Activated T-helper 1 cell treated with anti-CD3 and anti-CD28 coated beads, Interleukin-12 subunit alpha, Interleukin-12 subunit beta, Interleukin-2, Interleukin-4 antibody, amounts not matched to agents 30 ng/mL and 10 ng/mL and 1 ng/mL, durations not matched to agents 14 hours and 24 hours and 36 hours (primary cell): ENCODE measurements at places on chromosomes 2 and 18. TPM values are rescaled to one million over a fixed set of nuclear protein-coding genes. Genes with fewer than 3 reads are reported as not detected.

GRCh38 chr2:23924589-23925359, 2.1 kb downstream of the ATAD2B start:
- peaks cover 2% of the 10 kb centered on the region for H3K27me3 ChIP-seq
- H3K4me1 ChIP-seq = peaks cover 40% of the 10 kb centered on the region
- H3K4me3 ChIP-seq = peak overlapping the region; percentile 95
- H3K36me3 ChIP-seq = peaks cover 10% of the 10 kb centered on the region
- DNase-seq = no peak

- H3K4me3 ChIP-seq = peak overlapping the region; percentile 43
- peak overlapping the region; percentile 86 for H3K27ac ChIP-seq
- DNase-seq = no peak
- peaks cover 34% of the 10 kb centered on the region for H3K36me3 ChIP-seq
- H3K4me1 ChIP-seq = peaks cover 73% of the 10 kb centered on the region
These were observed 46.3 kb downstream of the TNFRSF11A start for GRCh38 chr18:62371436-62371835.

DNA sequence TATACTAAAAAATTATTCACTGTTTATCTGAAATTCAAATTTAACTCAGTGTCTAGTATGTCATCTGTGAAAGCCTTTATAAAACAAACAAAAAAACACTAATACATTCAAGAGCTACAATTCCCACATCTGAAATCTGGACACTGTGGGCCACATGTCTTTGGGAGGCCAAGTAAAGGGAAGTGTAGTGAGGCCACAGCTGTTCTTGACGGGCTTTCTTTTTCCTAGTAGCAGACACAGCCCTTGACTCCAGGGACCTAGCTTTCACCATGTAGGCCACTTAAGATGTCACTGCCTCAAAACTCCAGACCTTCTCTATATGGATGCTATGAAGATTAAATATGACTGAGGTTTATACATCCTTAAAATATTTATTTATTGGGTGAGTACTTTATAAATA, 91.1 kb downstream of the RBMS1 start:
- H3K4me1 ChIP-seq = peaks cover 52% of the 10 kb centered on the region
- H3K27me3 ChIP-seq = no peaks in the 10 kb centered on the region
- peaks cover 9% of the 10 kb centered on the region for H3K36me3 ChIP-seq
- H3K27ac ChIP-seq = no peak overlapping the region
- no peak overlapping the region for H3K4me3 ChIP-seq

DNA sequence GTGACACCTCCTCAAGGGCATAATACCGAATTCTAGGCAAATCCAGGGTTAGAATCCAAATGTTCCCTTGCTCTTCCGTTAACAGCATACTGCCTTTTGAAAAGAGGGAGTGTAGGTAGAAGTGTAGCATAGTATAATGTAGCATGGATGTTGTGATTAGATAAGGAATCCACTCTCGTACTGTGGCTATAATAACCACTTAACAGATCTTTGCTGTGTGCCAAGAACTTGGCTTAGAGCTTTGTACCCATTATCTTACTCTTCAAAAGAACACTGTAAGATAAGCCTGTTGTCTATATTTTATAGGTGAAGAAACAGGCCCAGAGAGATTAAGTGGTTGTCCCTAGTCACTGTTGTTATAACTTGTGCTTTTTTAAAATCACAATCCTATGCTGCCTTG, 24.2 kb downstream of the WDR75 start:
- DNase-seq = no peak
- H3K4me1 ChIP-seq = no peaks in the 10 kb centered on the region
- no peak overlapping the region for H3K27ac ChIP-seq

Gene SDC1
- total RNA-seq = 0.26 and 0.27 TPM in 2 replicates

Gene TSHZ1
- 12.7 and 13.5 TPM in 2 replicates for total RNA-seq

- H3K4me3 ChIP-seq = no peak overlapping the region
- H3K36me3 ChIP-seq = no peaks in the 10 kb centered on the region
- H3K4me1 ChIP-seq = no peaks in the 10 kb centered on the region
- no peaks in the 10 kb centered on the region for H3K27me3 ChIP-seq
- H3K27ac ChIP-seq = no peak overlapping the region
- DNase-seq = no peak
These were observed 730.4 kb downstream of the METTL4 start for GRCh38 chr18:1840878-1841277.

Gene MEP1B
- total RNA-seq = 0.20 TPM in 1 of 2 replicates, not detected in the other

Gene FAM237A
- not detected in 2 replicates for total RNA-seq

- H3K4me3 ChIP-seq = no peak overlapping the region
- peaks cover 5% of the 10 kb centered on the region for H3K27me3 ChIP-seq
- no peak overlapping the region for H3K27ac ChIP-seq
- H3K4me1 ChIP-seq = peaks cover 3% of the 10 kb centered on the region
These were observed 34.2 kb downstream of the MRPL35 start for GRCh38 chr2:86233436-86233835.

DNA sequence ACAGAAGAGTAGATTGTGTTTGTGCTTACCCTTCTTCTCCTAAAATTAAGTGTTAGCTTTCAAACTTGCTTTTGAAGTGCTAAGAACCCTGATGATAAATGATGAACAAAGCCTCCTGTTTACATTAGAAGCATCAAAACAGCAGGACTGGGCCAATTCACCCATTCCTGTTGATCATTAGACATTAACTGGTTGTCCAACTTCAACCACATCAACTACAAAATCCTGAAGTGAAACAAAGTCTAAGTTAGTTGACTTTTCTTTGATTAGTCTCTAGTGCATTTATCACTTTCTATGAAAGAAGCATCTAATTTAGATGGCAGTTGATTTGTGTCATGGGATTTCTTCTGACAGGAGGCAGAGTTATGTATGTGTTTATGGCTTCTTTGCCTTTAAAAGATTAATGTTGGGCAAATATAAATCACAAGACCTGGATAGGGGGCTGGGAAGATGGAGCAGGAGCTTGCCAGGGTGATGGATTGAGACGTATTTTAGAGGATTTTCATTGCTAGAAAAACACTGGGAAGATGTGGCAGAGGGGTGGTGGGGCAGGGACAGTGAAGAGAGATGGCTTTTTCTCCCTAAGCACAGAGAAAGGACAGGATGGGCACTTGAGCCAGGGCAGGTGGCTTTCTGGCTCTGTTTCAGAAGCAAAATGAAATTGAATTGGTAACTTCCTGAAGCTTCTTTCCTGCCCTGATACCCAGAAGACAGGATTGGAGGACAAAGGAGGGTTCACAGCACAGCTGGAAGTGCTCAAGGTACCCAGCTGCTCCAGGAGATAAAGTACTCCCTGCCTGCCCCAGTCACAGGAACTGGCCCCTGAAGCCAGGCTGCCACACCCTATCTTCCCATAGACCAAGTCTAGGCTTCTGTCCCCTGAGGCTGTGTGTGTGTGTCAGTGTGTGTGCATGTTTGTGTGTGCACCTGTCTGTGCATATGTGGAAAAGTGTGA, 20.5 kb downstream of the GYPC start:
- DNase-seq = no peak
- H3K36me3 ChIP-seq = peaks cover 53% of the 10 kb centered on the region
- no peak overlapping the region for H3K4me3 ChIP-seq
- H3K4me1 ChIP-seq = peaks cover 25% of the 10 kb centered on the region
